Activated CD8-positive, alpha-beta memory T cell treated with anti-CD3 and anti-CD28 coated beads, Interleukin-2, amount 10 ng/mL, durations not matched to agents 7 days and 5 days (primary cell): ENCODE measurements at places on chromosomes 2 and 18.

GRCh38 chr2:58918141-58918540 lies 677.0 kb upstream of the FANCL start:
- no peak overlapping the region for H3K27ac ChIP-seq
- no peak for DNase-seq
- no peaks in the 10 kb centered on the region for H3K27me3 ChIP-seq
- no peaks in the 10 kb centered on the region for H3K4me1 ChIP-seq
- no peaks in the 10 kb centered on the region for H3K36me3 ChIP-seq

DNA sequence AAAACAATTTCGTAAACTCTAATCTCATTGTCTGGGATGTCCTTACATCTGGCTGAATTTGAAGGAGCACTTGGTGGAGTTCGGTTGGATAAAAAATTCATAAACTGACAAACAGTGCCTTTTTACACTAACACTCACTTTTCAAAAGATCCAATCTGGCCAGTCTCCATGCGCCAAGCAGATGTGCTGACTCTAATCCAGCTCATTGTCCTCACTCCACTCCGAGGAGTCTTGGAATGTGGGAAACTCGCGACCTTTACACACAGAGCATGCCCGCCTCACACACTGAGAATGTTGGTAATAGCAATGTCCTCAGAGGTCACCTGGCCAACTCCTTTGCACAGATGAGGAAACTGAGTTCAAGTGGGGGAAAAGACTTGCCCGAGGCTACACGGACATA lies 66.8 kb downstream of the XDH start:
- H3K36me3 ChIP-seq = no peaks in the 10 kb centered on the region
- peaks cover 5% of the 10 kb centered on the region for H3K4me1 ChIP-seq
- H3K27ac ChIP-seq = no peak overlapping the region

- H3K36me3 ChIP-seq = no peaks in the 10 kb centered on the region
- no peaks in the 10 kb centered on the region for H3K27me3 ChIP-seq
- peaks cover 9% of the 10 kb centered on the region for H3K4me1 ChIP-seq
- no peak for DNase-seq
Observed at GRCh38 chr2:31246184-31246852, 12.4 kb downstream of the EHD3 start.

DNA sequence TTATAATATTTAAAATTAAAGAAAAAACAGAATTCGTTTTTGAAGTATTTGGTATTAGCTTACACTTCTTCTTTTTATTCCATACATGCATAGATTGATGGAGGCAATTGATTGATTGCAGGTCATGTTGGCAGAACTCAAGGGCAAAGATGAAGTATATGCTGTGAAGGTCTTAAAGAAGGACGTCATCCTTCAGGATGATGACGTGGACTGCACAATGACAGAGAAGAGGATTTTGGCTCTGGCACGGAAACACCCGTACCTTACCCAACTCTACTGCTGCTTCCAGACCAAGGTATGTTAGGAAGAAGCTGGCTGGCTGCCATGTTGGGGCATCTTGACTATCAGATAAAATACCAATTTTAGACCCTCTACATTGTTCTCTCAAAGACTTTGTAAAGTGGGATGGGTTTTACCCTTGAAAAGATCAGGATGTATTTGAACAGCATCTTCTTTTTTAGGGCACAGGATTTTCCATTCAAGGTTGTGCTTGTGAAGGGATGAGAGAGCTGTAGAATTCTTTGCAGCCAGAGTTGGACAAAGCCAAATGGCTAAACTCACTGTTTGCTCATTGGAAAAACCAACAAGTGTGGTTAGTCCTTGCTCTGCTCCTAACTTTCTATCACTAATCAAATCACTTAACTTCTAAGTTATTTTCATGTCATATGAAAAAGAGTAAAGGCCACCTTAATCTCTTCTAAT lies 286.8 kb upstream of the EPAS1 start:
- peaks cover 47% of the 10 kb centered on the region for H3K4me1 ChIP-seq
- H3K27ac ChIP-seq = no peak overlapping the region
- no peaks in the 10 kb centered on the region for H3K27me3 ChIP-seq
- no peak for DNase-seq
- peaks cover 31% of the 10 kb centered on the region for H3K36me3 ChIP-seq
- no peak overlapping the region for H3K4me3 ChIP-seq

DNA sequence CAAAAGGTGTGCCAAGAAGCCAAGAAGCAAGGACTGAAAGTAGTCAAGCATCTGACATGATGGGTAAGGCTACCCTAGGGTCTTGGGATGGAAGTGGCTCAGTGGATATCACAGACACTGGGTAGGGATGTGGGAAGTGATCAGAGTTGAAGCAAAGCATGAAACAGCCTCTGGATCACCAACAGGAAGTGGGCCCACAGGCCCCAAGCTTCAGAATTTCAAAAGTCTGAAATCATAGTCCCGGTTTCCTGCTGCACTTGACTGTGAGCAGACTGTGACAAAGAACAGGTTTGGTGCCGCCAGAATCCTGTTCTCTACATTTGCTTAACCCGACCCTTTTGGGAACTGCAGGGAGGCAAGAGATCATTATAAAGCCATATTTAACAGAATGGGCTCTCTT lies 57.4 kb downstream of the SP100 start:
- H3K4me1 ChIP-seq = peaks cover 35% of the 10 kb centered on the region
- no peak overlapping the region for H3K4me3 ChIP-seq
- H3K36me3 ChIP-seq = peaks cover 75% of the 10 kb centered on the region
- peak; percentile 65 for DNase-seq
- no peaks in the 10 kb centered on the region for H3K27me3 ChIP-seq

- H3K27me3 ChIP-seq = no peaks in the 10 kb centered on the region
- H3K4me3 ChIP-seq = no peak overlapping the region
- DNase-seq = no peak
- no peaks in the 10 kb centered on the region for H3K36me3 ChIP-seq
- H3K4me1 ChIP-seq = no peaks in the 10 kb centered on the region
- H3K27ac ChIP-seq = no peak overlapping the region
Observed at GRCh38 chr2:53235836-53236582, 531.6 kb upstream of the CHAC2 start.

DNA sequence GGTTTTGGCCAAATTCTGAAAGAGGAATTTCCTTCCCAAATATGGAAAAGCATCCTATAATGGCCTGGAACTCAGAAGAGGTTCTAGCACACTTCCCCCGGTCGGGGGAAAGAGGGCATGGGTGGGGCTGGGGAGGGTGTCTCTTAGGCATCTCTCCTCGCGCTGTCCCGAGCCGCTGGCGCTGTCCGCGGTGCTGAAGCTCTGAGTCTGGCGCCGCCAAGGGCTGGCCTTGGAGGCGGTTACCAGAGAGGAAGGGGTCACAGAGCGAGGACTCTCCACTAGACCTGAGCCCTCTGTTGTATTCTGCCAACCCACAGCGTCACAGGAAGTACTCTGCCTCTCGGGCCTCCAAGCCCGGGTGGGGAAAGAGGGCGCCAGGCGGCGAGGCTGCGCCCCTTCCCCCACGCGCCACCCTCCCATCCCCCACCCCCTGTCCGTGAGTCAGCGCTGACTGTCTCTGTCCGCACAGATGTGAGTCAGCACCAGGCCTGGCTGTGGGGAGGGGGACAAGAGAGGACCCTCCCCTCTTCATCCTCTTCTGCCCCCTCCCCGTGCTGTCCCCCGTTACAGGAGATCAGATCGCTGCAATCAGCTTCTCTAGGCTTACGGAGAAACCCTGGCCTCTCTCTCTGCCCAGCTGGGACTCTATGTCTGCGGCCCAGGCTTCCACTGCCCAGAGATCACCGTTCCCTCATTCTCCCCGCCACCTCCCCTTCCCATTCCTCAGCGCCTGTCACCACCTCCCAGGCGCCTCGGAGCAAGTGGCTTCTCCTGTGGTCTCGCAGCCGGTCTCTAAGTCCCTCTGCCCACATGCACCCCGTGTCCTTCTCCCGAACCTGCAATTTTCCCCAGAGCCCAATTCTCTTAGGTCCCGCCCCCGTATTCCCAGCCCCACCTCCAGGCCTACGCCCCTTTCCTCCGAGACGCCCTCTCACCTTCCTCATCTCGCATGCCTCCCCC lies 779 bp downstream of the PTPRN start:
- peaks cover 55% of the 10 kb centered on the region for H3K27me3 ChIP-seq
- H3K4me3 ChIP-seq = no peak overlapping the region
- H3K27ac ChIP-seq = no peak overlapping the region
- H3K36me3 ChIP-seq = no peaks in the 10 kb centered on the region
- peak; percentile 79 for DNase-seq
- H3K4me1 ChIP-seq = no peaks in the 10 kb centered on the region

DNA sequence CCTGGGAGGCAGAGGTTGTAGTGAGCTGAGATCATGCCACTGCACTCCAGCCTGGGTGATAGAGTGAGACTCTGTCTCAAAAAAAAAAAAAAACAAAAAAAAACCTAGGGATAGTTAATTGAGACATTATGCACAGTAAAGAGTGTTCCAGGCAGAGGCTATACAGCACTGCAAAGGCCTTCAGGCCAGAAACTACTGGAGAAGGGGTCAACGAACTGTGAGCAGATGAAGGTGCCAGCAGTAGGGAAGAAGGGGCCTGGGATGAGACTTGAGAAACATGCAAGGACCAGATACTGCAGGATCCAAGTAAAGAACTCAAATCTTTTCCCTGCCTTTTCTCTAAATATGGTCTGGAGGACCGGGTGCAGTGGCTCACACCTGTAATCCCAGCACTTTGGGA lies 26.0 kb upstream of the PCBP1 start:
- no peak for DNase-seq
- peaks cover 40% of the 10 kb centered on the region for H3K36me3 ChIP-seq

GRCh38 chr2:172227719-172228118 lies 125.0 kb upstream of the DLX2 start:
- H3K27me3 ChIP-seq = peaks cover 14% of the 10 kb centered on the region
- no peak overlapping the region for H3K4me3 ChIP-seq
- no peak overlapping the region for H3K27ac ChIP-seq
- DNase-seq = no peak
- peaks cover 17% of the 10 kb centered on the region for H3K4me1 ChIP-seq
- H3K36me3 ChIP-seq = no peaks in the 10 kb centered on the region

GRCh38 chr2:96888072-96889011 lies 18.5 kb upstream of the SEMA4C start:
- H3K27me3 ChIP-seq = no peaks in the 10 kb centered on the region
- DNase-seq = no peak
- peaks cover 6% of the 10 kb centered on the region for H3K4me1 ChIP-seq
- H3K27ac ChIP-seq = no peak overlapping the region

DNA sequence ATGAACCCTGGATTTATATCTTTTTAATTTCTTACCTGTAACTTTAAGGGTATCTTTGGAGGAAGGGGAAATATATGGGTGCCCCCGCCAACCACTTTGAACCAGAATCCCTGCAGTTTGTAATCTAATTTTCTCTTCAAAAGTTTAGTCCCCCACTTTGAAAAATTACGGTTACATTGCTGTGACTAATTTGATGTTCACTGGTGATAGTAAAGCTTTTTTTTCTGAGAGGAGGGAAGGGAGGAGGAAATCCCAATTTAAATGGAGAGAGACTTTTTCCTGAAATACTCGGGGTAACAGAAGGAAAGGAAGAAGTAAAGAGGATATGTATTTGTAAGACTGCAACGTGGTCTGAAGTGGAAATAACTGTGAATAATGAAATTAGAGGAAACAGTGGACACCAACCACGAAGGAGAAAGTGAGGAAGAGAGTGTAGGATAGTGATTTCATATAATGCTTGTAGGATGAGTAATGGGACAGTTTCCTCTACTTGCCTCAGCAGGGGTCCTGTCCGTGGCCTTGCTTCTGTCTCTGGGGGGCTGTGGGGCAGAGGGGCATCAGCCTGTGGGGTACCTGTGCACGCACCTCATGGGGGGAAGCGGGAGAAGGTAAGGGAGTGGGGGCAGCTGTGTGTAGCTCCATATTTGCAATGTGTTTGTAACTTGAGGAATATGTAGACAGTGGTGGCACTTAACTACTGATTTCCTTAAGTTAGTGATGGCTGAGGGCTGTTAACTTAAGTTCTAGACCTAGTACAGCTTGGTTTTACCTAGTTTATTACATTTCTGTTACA lies 161.1 kb downstream of the LTBP1 start:
- no peaks in the 10 kb centered on the region for H3K4me1 ChIP-seq
- peaks cover 10% of the 10 kb centered on the region for H3K27me3 ChIP-seq
- H3K36me3 ChIP-seq = no peaks in the 10 kb centered on the region
- no peak for DNase-seq
- no peak overlapping the region for H3K27ac ChIP-seq

GRCh38 chr2:201452058-201452921 lies 750 bp downstream of the STRADB start:
- peak overlapping the region; percentile 99 for H3K4me3 ChIP-seq
- peaks cover 40% of the 10 kb centered on the region for H3K4me1 ChIP-seq
- H3K27me3 ChIP-seq = no peaks in the 10 kb centered on the region
- H3K36me3 ChIP-seq = peaks cover 15% of the 10 kb centered on the region
- no peak for DNase-seq

- H3K27me3 ChIP-seq = no peaks in the 10 kb centered on the region
- no peak overlapping the region for H3K4me3 ChIP-seq
- DNase-seq = no peak
- peak overlapping the region; percentile 24 for H3K27ac ChIP-seq
- peaks cover 16% of the 10 kb centered on the region for H3K4me1 ChIP-seq
Observed at GRCh38 chr18:62939433-62939832, 224.1 kb downstream of the PHLPP1 start.
